ENCODE measurements at places on chromosomes 5 and 9.

GRCh38 chr5:122730037-122730436 is 44.8 kb upstream of the SNX2 start:
- no peak for DNase-seq

DNA sequence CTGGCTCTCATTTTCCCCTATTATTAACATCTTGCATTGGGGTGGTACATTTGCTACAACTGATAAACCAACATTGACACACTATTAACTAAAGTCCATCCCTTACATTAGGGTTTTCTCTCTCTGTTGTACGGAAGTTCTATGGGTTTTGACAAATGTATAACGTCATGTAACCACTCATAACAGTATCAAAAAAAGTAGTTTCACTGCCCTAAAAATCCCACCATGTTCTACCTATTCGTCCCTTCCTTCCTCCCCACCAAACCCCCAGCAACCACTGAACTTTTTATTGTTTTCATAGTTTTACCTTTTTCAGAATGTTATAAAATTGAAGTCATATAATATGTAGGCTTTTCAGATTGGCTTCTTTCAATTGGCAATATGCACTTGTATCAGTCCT is 40.1 kb downstream of the MLLT3 start:
- no peak for DNase-seq

DNA sequence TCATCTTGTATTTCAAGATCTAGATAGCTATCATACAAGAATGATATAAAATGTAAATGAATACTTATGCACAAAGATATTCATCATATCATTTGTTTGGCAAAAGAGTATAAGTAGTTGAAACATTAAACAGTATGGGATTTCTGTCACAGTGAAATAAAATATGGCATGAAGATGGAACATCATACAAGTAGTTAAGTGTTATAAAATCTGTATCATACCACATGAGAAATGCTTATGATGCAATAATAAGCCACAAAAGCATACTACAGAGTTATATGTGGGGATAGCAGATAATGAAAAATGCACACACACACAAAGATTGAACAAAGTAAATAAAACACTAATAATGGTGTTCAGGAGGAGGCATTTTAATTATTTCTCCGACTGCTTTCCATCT is 838.0 kb upstream of the DMAC1 start:
- DNase-seq, result no peak

- no peak for DNase-seq
Measured at GRCh38 chr9:126472198-126472947, 141.4 kb upstream of the LMX1B start.

DNA sequence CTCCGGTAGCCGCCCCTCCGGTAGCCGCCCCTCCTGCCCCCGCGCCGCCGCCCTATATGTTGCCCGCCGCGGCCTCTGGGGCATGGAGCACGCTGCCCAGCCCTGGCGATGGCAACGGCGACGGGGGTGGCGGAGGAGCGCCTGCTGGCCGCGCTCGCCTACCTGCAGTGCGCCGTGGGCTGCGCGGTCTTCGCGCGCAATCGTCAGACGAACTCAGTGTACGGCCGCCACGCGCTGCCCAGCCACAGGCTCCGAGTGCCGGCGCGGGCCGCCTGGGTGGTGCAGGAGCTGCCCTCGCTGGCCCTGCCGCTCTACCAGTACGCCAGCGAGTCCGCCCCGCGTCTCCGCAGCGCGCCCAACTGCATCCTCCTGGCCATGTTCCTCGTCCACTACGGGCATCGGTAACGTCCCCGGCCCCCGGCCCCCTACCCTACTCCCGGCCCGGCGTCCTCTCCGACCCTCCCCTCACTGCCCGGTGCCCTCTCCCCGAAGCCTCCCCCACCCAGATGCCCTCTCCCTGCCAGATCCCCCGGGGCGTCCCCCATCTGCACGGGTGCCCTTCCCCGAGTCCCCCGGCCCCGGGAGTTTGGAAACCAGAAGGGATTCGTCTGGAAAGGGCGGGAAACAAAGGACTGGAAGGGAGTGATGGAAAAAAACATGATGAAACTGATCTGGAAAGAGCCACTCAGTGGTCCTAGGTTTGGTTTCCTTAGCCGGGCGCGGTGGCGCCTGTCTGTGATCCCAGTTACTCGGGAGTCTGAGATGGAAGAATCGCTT is 417 bp downstream of the SRD5A1 start:
- peak; percentile 28 for DNase-seq

GRCh38 chr5:134846641-134846960 is 833 bp downstream of the C5orf24 start:
- DNase-seq, result peak; percentile 49

GRCh38 chr5:88269222-88269771 is 652 bp upstream of the TMEM161B start:
- DNase-seq, result no peak

- DNase-seq, result no peak
Measured at GRCh38 chr5:139453683-139454567, 8.6 kb downstream of the ECSCR start.

- no peak for DNase-seq
Measured at GRCh38 chr5:125558466-125558865, 812.0 kb upstream of the ZNF608 start.

DNA sequence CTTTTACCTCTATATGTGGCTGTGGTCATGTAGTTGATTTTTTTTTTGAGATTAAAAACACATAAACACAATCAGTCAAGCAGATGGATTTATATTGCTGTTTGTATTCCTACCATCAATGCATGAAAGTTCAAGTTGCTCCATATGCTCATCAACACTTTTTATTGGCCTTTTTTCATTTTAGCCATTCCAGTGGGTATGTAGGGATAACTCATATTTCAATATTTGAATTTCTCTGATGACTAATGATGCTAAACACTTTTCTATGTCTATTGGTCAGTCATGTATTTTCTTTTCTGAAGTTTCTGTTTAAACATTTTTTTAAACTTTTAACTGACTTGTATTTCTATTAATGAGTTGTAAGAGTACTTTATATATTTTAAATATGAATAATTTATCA is 445.4 kb upstream of the RGMB start:
- DNase-seq, result no peak

GRCh38 chr5:111942661-111943401 is 185.8 kb upstream of the NREP start:
- no peak for DNase-seq

GRCh38 chr9:130089141-130089540 is 35.4 kb downstream of the GPR107 start:
- no peak for DNase-seq
